Muscle of leg (tissue), 16 donors: ENCODE measurements at places on chromosomes 11 and 22. TPM values are rescaled to one million over a fixed set of nuclear protein-coding genes. Genes with fewer than 3 reads are reported as not detected.

DNA sequence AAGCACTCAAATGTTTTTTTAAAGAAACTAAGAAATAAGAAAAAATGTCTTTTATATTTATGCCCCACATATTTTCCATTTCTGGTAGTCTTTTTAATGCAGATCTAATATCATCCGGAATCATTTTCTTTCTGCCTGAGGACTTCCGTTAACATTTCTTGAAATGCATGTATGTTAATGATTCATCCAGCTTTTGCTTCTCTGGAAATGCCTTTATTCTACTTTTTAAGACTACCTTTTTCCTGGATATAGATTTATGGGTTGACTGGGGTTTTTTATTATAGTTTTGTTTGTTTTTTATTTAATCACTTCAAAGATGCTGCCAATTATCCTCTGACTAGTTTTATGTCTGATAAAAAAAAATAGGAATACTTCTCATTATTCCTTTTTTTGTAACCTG, 57.1 kb upstream of the LDLRAD3 start:
- peaks cover 9% of the 10 kb centered on the region for H3K4me1 ChIP-seq
- no peak overlapping the region for H3K4me3 ChIP-seq
- no peak overlapping the region for H3K27ac ChIP-seq
- peak; percentile 28 for DNase-seq

GRCh38 chr11:122668562-122669090, 13.1 kb downstream of the UBASH3B start:
- H3K4me3 ChIP-seq, result no peak overlapping the region
- no peak overlapping the region for H3K27ac ChIP-seq
- DNase-seq, result no peak
- H3K36me3 ChIP-seq, result peaks cover 3% of the 10 kb centered on the region
- H3K4me1 ChIP-seq, result peaks cover 26% of the 10 kb centered on the region

GRCh38 chr11:69504576-69505335, 23.3 kb downstream of the LINC01488 start:
- no peaks in the 10 kb centered on the region for H3K27me3 ChIP-seq
- no peak overlapping the region for H3K27ac ChIP-seq
- H3K4me3 ChIP-seq, result no peak overlapping the region
- H3K36me3 ChIP-seq, result no peaks in the 10 kb centered on the region
- no peak for DNase-seq

- DNase-seq, result no peak
- no peaks in the 10 kb centered on the region for H3K27me3 ChIP-seq
- H3K4me1 ChIP-seq, result no peaks in the 10 kb centered on the region
- peaks cover 15% of the 10 kb centered on the region for H3K36me3 ChIP-seq
- no peak overlapping the region for H3K27ac ChIP-seq
These were observed 16.0 kb upstream of the MIF start for GRCh38 chr22:23878219-23878618.

LTBP3 gene
- total RNA-seq, result 50.2 TPM

TBX10 gene
- total RNA-seq, result not detected

TRIM68 gene
- total RNA-seq, result 8.0 TPM
